ENCODE measurements at places on chromosomes 2 and 18. TPM values are rescaled to one million over a fixed set of nuclear protein-coding genes. Genes with fewer than 3 reads are reported as not detected.

IL36B gene
- total RNA-seq, result not detected

ARHGAP28 gene
- not detected for total RNA-seq

CENPA gene
- 59.2 TPM for total RNA-seq

GRCh38 chr18:12155996-12156395, 62.4 kb downstream of the ANKRD62 start:
- DNase-seq, result peak; percentile 31

GRCh38 chr2:9410108-9410507, 13.2 kb downstream of the ITGB1BP1 start:
- DNase-seq, result no peak

- DNase-seq, result no peak
Observed at GRCh38 chr2:42114091-42114490, 55.1 kb upstream of the EML4 start.

DNA sequence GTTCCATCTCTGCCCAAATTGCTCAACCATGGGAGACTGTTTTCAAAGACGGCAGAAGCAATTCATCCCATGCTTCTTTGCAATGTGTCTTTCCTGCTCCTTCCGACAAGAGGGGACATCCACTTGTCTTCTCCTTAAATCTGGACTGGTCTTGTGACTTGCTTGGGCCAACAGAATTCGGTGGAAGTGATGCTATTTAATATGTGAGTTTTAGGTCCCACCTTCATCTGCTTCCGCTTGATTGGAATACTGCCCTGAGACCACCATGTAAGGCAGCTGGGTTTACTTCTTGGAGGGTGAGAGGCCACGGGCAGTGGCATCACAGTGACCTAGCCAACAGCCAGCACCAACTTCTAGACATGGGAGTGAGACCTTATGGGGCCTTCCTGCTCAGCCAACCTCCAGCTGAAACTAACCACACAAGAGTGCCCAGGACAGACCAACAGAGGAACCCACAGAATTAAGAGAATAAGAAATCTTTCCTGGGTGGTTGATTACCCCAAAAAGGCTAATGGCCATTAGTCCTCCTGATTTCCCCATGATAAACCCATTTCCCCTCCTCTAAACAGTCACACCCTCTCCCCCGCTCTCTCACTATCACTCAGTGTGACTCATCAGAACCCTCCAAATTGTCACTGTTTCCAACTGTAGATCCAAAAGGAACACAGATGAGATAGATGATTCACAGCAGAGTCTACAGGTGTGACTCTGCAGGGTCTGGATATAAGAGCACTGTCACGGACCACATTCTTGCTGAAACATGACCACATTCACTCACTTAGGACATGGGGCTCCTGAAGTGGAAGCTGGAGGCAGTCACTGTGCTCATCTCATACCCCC, 16.2 kb upstream of the RHOB start:
- no peak for DNase-seq

DNA sequence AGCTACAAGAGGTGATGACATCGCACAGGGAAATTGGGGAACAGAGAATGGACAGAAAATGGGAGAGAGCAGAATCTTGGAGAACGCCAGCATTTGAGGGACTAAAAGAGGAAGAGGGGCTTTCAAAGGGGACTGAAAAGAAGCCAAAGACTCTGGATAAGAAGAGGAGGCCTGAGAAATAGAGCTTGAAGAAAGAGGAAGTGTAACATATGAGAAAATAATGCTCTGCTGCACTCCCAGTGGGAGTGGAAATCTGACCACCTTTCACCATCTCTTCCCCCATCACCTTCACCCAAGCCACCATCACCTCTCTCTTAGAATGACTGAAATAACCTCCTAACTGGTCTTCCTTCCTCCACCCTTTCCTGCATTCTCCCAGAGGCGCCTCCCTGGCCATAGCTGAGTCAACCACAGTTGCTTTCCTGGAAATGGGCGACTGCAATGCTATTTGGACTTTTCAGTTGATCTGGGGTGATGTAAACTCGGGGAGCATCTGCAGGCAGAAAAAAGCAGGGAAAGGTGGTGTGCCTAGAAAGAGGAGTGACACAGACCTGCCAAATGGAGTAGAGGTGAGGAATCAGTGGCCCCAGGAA, 16.8 kb downstream of the CXCR1 start:
- no peak for DNase-seq

- no peak for DNase-seq
Observed at GRCh38 chr2:177471990-177472389, 79.4 kb downstream of the AGPS start.

- DNase-seq, result no peak
Observed at GRCh38 chr18:43887491-43887890, 610.2 kb upstream of the SYT4 start.

- no peak for DNase-seq
Observed at GRCh38 chr2:133571249-133571648, 3.0 kb upstream of the NCKAP5 start.

DNA sequence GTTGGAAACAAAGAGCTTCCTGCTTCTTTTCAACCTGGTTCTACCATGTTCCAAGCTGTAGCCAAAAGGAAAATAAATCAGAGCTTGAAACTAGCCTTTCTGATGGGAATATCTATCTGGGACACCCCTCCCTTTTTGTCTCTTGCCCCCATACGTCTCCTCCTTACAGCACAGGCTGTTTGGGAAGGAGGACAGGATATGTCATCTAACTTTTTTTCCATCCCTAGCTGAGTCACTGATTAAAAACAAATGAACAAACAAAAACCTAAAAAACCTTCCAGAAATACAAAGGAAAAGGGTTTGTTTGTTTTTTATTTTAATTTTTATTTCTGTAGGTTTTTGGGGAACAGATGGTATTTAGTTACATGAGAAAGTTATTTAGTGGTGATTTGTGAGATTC, 151.6 kb downstream of the FAM210A start:
- no peak for DNase-seq
